ENCODE measurements at places on chromosomes 2 and 18.

- no peak for DNase-seq
Observed at GRCh38 chr2:241762933-241763369, 13.7 kb upstream of the GAL3ST2 start.

- no peak for DNase-seq
Observed at GRCh38 chr2:96207073-96207773, 1.4 kb downstream of the STARD7 start.

GRCh38 chr2:191351921-191352320, 106.7 kb downstream of the MYO1B start:
- DNase-seq, result no peak

DNA sequence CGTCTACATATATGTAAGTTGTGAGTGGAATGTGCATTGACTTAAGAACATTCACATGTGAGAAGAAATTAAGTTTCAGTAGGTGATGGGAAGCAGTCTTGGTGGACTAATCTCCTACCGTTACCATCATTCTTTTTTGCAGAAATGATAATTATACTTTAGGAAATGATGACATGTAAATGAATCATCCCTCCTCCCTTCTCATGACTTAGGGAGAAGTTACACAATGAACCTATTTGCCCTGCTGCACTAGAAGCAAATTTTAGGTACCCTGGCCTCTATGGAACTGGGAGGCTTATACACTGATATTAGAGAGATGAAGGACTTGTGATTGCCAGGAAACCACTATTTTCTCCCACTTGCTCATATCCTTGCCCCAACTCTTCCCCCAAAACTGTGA, 214.2 kb downstream of the CALCRL start:
- no peak for DNase-seq

GRCh38 chr2:224885836-224886547, 156.3 kb downstream of the DOCK10 start:
- DNase-seq, result no peak

GRCh38 chr2:203809084-203809521, 58.5 kb upstream of the CTLA4 start:
- no peak for DNase-seq

DNA sequence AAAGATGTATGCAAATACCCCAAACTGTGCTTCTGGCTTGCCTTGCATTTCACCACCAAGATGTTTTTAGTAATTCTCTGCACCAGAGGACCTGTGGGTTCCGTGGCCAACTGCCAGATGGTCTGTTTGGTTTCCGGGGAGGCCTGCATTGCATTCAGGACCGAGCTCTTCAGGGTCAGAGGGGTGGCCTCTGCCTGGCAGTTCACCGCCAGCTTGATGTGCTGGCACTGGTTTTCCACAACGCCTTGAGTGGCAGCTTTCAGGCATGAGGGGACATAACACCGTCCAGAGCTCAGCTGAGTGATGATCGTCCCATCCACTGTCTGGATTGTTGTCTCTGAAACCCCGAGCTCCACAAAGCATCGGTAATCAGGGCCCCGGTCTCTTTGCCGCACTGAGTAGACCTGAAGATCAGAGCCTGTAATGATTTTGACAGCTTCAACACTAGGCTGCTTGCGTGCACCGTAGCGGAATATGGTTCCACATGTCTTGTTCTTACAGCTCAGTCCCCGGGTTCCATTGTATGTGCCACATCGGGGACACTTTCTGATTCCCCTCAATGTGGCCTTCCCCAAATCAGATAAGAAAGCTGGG, 9.4 kb downstream of the C2orf42 start:
- DNase-seq, result no peak

GRCh38 chr2:43593254-43593653, 2.6 kb downstream of the THADA start:
- DNase-seq, result no peak

GRCh38 chr2:239607517-239608191, 206.8 kb upstream of the HDAC4 start:
- DNase-seq, result no peak

DNA sequence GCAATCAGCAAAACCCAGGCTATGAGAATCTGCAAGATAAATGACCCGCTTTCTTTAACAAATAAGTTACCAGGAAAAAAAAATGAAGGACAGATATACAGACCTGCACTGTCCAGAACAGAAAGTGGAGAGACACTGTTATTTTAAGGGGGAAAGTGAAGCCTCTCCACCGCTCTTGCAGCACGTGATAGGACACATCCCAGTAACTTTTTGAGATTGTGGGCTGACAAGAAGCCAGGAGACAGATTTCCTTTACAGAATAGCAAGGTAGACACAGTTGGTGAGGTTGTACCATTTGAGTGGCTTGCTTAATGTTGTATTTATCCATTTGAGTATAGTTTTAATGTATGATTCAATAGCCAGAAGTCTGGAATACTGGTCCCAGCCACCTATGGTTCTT, 13.0 kb downstream of the TMEM169 start:
- no peak for DNase-seq

DNA sequence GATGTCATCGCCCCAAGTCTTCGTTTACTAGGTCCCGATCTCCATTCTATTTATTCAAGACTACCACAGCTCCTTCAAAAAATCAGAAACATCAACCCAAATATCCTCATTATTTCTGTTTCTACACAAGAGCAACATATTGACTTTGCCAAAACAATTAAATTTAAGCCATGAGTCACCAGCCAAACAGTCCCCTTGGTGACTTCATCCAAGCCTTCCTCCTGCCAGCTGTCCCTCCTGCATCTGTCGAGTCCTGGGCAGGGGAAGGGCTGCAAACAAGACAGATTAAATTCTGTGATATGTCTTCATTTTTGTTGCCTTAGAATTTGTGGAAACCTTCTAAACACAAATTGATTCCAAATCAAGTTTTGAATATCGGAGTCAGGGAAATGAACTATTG, 110.3 kb downstream of the SP3 start:
- DNase-seq, result no peak

- DNase-seq, result no peak
Observed at GRCh38 chr18:26309281-26309680, 83.0 kb downstream of the TAF4B start.

DNA sequence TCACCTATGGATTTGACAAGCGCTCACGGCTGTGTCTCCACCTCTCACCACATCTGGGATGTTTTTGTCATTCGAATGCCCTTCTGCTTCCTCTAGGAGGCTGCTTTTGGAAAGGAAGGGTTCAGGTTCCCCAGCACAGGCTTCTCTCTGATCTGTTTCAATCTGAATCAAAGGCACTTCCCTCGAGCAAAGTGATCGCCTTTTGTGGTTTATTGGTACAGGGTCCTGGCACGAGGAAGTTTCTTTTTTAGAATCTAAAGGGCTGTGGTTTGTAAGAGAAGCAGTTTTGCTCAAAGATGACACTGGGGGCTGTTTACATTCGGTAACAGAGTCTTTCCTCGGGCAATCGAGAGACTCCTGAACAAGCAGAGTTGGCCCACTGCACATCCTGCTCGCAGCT, 145.0 kb downstream of the DAW1 start:
- DNase-seq, result no peak

DNA sequence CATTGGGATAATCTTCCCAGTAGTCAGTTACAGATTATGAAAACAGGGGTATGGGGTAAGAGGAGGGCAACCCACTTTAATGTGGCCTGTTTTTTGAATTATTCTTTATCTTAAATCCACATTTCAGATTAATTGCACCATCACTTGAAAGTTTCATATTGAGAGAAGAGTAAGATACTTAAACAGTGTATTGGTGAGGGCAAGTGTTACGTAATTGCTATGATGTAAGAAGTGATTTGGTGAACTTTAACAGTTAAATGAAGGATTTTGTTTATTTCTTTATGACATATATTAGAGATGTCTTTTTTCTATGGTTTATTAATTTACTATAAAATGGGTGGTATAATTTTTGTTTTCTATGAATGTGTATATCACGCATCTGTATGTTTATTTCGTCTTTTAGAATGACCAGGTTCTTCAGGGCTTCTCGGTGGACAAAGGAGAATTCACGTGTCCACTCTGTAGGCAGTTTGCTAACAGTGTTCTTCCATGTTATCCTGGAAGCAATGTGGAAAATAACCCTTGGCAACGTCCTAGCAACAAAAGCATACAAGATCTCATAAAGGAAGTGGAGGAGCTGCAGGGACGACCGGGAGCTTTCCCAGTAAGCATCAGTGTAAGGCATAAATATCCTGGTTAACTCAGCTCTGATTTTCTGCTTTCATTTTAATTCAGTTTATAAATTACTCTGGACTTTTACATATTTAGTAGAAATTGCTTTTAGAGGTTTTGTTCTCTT, 171.2 kb upstream of the MYO3B start:
- no peak for DNase-seq

DNA sequence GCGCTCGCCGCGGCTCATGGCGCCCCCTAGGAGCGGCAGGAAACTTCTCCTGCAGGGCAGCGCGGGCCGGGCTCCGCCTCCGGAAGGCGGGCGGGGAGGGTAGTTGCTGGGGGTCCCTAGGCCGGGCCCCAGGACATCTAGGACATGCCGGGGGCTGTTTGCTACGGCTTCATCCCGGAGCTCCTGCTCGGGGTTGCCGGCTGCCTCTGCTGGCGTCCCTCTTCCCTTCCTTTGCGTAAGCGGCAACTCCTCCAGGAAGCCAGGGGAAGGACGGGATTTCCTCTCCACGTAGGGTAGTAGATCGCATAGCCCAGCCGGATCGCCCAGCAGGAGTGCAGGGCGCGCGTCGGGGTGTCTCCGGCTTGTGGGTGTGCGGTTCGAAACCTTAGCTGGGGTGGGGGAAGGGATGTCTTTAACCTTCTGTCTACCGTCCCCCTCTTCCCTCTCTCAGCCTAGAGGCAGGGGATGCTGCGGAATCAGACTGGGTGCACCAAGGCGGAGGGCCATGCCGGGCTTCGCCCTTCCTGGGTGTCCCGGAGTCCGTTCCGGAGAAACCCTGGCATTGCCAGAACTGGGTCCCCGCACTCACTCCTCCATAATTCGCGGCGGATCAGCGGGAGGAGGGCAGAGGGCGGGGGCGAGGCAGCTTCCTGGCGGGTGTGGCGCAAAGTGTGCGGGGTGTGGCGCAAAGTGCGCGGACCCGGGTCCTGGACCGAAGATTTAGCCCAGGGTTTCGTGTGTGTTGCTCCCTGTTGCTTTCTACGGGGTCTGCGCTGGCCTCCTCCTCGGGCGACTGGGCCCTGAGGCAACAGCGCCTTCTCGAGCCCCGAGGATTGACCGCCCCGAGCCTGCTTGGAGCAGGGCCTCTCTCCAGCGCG, 12.2 kb upstream of the SKOR2 start:
- no peak for DNase-seq

DNA sequence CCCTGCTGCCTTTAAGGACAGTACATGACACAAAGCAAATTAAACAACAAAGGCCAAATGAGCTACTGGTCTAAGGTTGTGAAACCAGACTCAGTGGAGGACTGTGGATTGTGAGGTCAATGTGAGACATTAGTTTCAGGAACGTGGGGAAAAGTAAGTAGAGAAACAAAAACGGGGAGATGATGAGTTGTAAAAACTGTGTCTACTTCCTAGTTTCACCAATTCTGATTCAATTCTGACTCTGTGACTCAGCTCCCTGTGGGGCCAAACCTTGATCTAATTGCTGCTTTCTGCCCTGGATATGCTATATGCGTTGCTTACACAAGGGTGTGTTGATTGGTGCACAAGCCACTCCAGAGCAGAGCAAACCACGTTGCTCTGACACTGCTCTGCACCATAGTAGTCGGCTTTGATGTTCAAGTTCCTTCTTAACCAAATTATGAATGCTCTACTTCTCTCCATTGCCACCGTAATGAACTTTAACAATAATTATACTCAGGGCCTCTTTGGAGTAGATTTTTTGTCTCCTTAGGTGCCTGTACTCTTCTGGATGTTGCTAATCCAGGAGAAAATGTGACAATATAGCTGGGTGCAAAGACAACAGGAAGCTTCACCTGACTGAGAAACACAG, 1640.1 kb upstream of the CELF4 start:
- DNase-seq, result no peak

DNA sequence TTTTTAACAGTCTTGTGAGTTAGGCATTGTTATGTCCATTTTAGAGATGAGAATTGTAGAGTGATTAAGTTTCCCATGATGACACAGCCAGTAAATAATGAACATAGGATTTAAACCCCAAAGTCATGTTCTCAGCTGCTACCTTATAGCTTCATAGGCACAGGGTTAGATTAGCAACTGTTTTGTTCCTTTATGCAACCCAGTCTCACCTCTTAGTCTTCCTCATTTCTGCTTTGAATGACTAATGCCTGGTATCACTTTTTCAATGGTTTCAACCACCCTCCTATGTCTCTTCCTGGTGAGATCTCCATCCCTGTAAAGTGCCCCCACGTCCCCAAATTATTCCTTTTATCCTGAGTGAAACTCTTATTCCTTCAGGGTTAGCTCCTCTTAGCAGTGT, 44.3 kb downstream of the MFSD6 start:
- no peak for DNase-seq

DNA sequence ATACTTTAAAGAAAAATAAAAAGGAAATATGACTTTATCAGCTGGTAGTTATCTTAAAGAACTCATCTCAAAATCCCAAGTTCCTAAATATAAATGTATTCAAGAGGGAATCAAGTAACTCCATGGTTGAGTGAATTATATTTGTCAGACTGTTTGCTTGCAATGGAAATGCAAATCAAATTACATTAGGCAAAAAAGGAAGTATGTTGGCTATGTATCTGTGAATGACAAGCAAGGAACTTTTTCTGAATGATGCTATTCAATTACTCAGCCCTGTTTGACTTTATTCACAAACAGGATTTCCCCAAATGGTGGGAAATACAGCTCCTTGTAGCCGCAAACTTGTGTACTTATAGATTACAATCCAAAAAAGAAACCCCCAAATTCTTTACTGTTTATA, 309.1 kb downstream of the ARL6IP6 start:
- no peak for DNase-seq

DNA sequence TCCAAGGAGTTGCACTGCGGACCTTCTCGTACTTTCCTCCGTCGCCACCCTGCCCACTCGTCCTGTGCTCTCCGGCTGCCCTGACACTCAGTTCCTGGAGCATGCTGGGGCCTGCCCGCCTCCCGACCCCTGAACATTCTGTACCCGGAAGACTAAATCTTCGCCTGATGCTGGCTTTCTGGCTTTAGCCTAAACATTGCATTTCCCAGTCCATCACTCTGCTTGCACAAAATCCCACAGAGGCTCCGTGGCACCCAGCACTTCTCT, 550 bp upstream of the SFXN5 start:
- no peak for DNase-seq

GRCh38 chr2:226694149-226694548, 105.5 kb downstream of the IRS1 start:
- no peak for DNase-seq

- no peak for DNase-seq
Observed at GRCh38 chr2:122139739-122140420, 384.4 kb downstream of the TSN start.

DNA sequence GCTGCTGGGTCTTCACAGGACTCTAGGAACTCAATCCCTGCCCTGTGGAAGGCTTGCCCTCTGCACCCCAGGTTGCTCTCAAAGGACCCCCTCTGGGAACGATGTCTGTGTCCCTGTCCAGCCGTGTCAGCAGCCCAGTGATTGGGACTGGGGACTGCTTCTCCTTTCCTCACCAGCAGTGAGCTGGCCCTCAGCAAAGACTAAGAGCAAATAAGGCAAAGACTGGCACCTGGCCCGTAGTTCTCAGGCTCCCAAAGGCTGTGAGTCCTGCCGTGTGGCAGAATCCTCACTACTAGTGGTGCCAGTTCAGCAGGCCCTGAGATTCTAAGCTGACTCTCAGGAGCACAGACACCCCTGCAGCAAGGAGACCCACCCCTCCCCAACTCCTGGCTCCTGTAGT, 47.8 kb downstream of the TMEM163 start:
- DNase-seq, result no peak

- DNase-seq, result no peak
Observed at GRCh38 chr2:220129391-220129790, 502.0 kb downstream of the SLC4A3 start.

GRCh38 chr2:106827158-106827557, 58.8 kb downstream of the ST6GAL2 start:
- no peak for DNase-seq

GRCh38 chr18:79428287-79428686, 32.6 kb downstream of the NFATC1 start:
- no peak for DNase-seq

All from T-helper 2 cell (primary cell).